ENCODE measurements at places on chromosomes 2 and 18.

- no peak for DNase-seq
Observed at GRCh38 chr2:241177526-241178334, 10.7 kb upstream of the ANO7 start.

DNA sequence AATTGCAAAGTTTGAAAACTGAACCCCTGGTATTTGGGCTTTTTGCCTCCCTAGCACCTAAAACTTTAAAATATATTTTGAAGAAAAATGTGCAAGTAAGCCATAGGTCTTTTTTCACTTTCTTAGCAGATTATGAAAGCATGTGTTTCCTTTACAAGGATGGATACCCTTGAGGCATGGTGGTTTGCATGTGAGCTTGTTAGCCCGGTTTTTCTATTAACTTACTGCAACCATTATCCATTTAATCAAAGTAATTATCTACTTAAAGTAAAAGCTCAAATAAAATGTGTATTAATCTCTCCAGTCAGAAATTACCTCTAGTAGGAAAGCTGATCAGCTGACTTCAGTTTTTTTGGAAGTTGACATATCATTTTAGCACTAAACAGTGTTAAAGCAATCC lies 140.6 kb downstream of the EML6 start:
- no peak for DNase-seq

- DNase-seq, result no peak
Observed at GRCh38 chr2:232776435-232776834, at the start of gene KCNJ13. Gene KCNJ13, minus strand, starts transcription at chr2:232776565. Its CDS starts 5,203 bp downstream, at chr2:232771362.

DNA sequence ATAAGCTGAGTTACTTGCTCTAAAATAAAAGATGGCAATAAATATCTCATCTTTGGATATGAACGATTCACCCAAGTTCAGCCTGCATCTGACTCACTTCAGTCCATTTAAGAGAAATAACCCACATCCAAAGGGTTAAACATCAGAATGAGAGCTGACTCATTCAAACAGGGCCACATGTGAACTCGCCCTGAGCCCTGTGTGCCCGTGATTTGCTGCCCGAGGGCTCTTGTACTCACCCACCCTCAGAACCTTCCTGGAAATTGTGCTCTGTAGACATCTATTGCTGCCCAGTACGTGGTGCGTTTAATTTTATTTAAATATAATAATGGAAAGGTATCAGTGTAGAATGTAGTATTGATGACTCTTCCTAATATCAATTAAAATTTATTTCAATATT lies 66.9 kb upstream of the RBM44 start:
- no peak for DNase-seq

- DNase-seq, result no peak
Observed at GRCh38 chr2:50726186-50726585, 305.7 kb downstream of the NRXN1 start.

DNA sequence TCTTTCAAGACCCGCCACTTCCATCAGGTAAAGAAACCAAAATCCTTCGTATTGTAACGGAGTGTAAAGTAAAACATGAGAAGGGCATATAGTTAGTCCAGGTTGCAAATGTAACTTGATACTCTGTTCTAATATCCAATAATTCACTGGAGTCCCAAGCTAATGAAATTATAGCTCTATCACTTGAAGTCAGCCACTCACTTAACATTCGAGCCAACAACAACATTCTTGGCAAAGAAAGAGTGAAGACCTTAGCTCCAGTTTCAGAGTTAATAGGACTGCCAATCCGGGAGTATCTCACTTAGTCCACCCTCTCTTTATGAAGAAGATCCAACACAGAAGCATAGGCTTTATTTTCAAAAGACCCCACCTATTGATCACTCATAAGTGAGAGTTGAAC lies 298.0 kb upstream of the SOX11 start:
- DNase-seq, result no peak

GRCh38 chr2:98378901-98379300 lies 32.6 kb downstream of the CNGA3 start:
- no peak for DNase-seq

- no peak for DNase-seq
Observed at GRCh38 chr2:239354132-239354790, 46.6 kb downstream of the HDAC4 start.
